Progenitor cell of endocrine pancreas (in vitro differentiated cells): ENCODE measurements at places on chromosomes 7 and 10.

GRCh38 chr7:45146531-45147379 is 10.8 kb upstream of the RAMP3 start:
- peaks cover 21% of the 10 kb centered on the region for H3K27me3 ChIP-seq
- no peak overlapping the region for H3K27ac ChIP-seq
- H3K36me3 ChIP-seq: no peaks in the 10 kb centered on the region
- H3K4me3 ChIP-seq: no peak overlapping the region
- DNase-seq: no peak

GRCh38 chr7:15780271-15780670 is 93.8 kb upstream of the MEOX2 start:
- H3K27me3 ChIP-seq: no peaks in the 10 kb centered on the region
- no peak for DNase-seq
- H3K4me3 ChIP-seq: no peak overlapping the region
- no peaks in the 10 kb centered on the region for H3K36me3 ChIP-seq
- no peak overlapping the region for H3K27ac ChIP-seq

GRCh38 chr10:132100091-132100481 is 34.3 kb downstream of the JAKMIP3 start:
- H3K27ac ChIP-seq: no peak overlapping the region
- no peak overlapping the region for H3K4me3 ChIP-seq
- no peak for DNase-seq
- H3K27me3 ChIP-seq: peaks cover 13% of the 10 kb centered on the region

- no peaks in the 10 kb centered on the region for H3K4me1 ChIP-seq
- H3K27me3 ChIP-seq: no peaks in the 10 kb centered on the region
- DNase-seq: no peak
- H3K4me3 ChIP-seq: no peak overlapping the region
- no peaks in the 10 kb centered on the region for H3K36me3 ChIP-seq
- no peak overlapping the region for H3K27ac ChIP-seq
These were observed 23.2 kb downstream of the PNLIPRP3 start for GRCh38 chr10:116450861-116451260.

DNA sequence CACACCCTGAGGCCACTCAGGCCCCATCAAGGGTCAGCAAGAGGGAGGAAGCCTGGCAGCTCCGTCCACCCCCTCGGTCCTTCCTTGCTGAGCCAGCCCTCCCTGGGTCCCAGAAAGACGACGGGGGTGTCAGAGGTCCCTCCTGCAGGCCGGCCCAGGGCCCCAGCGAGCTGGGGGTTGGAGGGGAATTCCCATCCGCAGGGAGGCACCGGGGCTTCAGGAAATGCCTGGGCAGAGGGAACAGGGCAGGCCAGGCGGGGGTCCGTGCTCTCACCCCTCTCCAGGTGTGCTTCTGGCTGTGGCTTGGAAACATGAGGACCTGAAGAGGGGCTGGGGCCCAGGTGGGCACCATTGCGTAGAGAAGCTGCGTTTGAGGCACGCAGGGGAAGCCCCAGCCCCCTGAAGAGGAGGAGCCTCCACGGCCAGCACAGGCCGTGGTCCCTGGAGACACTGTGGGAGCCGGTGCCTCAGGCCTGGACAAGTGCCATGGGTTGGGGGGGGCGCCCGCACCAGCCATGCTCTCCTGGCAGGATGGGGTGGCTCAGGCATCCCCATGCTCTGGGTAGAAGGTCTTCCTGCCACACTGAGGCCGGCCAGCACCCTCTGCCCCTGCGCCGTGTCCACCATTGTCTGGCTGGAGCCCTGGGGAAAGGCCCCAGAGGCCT is 66.7 kb downstream of the PDGFA start:
- DNase-seq: no peak
- no peak overlapping the region for H3K4me3 ChIP-seq
- peaks cover 3% of the 10 kb centered on the region for H3K4me1 ChIP-seq
- H3K27ac ChIP-seq: no peak overlapping the region
- no peaks in the 10 kb centered on the region for H3K36me3 ChIP-seq

- no peak for DNase-seq
- H3K27ac ChIP-seq: no peak overlapping the region
- H3K36me3 ChIP-seq: peaks cover under 1% of the 10 kb centered on the region
- H3K4me3 ChIP-seq: no peak overlapping the region
- H3K27me3 ChIP-seq: no peaks in the 10 kb centered on the region
These were observed 151.8 kb downstream of the LRRC4 start for GRCh38 chr7:127879436-127879835.

- H3K27me3 ChIP-seq: no peaks in the 10 kb centered on the region
- H3K27ac ChIP-seq: peak overlapping the region; percentile 31
- H3K4me3 ChIP-seq: no peak overlapping the region
These were observed 183.7 kb downstream of the SORCS1 start for GRCh38 chr10:106980495-106981451.

DNA sequence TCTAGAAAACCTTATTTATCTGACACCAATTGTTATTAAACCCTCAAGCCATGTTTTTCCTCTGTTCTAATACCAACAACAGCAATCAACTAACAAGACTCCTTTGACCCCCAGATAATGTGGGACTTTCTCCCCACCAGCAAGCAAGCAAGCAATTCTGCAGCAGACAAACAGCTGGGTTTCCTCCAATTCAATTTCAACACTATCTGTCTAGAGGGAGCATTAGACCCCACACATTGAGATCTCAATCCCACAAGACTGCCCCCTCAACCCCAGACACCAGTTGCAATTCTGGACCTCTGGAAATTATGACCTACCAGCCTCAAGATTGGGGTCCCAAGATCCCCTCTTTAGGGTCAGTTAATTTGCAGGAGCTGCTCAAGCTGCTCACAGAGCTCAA is 89.4 kb upstream of the TMEM26 start:
- H3K27ac ChIP-seq: no peak overlapping the region
- no peaks in the 10 kb centered on the region for H3K4me1 ChIP-seq
- no peak overlapping the region for H3K4me3 ChIP-seq
- H3K36me3 ChIP-seq: no peaks in the 10 kb centered on the region
- DNase-seq: no peak
- no peaks in the 10 kb centered on the region for H3K27me3 ChIP-seq

- peaks cover 4% of the 10 kb centered on the region for H3K27me3 ChIP-seq
- H3K27ac ChIP-seq: no peak overlapping the region
- peaks cover under 1% of the 10 kb centered on the region for H3K4me1 ChIP-seq
- no peaks in the 10 kb centered on the region for H3K36me3 ChIP-seq
- no peak for DNase-seq
- no peak overlapping the region for H3K4me3 ChIP-seq
These were observed 252.6 kb downstream of the GRID1 start for GRCh38 chr10:86113983-86114382.

DNA sequence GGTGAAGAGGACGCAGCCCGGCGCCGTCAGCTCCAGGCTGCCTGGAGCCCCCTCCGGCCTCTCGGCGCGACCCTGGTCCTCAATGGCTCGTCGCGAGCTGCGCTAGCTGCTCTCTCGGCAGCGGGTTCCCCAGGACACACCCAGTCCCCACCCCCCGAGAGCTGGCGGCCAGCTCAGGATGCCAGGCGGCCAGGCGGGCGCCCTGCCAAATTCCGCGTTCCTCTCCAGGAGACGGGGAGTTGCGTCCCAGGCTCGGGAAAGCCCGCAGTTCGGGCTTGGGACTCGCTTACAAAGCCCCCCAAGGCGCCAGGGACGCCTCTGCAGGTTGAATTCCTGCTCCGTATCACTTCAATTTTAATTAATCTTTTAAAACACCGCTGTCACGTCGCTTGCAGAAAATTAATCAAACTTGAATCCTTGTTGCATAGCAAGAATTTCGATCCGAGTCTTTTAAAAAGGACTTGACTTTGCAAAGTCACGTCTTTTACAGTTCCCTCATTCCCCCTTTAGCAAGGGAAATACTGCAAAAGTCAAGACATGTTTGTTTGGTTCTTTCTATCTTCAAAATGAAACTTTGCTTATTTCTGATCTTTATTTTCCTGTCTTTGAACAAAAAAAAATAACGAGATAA is 28.2 kb downstream of the SKIDA1 start:
- H3K36me3 ChIP-seq: no peaks in the 10 kb centered on the region
- peaks cover 34% of the 10 kb centered on the region for H3K4me1 ChIP-seq
- H3K4me3 ChIP-seq: peak overlapping the region; percentile 80
- peak overlapping the region; percentile 94 for H3K27ac ChIP-seq
- H3K27me3 ChIP-seq: peaks cover 9% of the 10 kb centered on the region

- H3K4me3 ChIP-seq: no peak overlapping the region
- peaks cover 24% of the 10 kb centered on the region for H3K27me3 ChIP-seq
- peaks cover 14% of the 10 kb centered on the region for H3K4me1 ChIP-seq
- no peaks in the 10 kb centered on the region for H3K36me3 ChIP-seq
These were observed 49.7 kb upstream of the TARP start for GRCh38 chr7:38323156-38323555.

- H3K4me3 ChIP-seq: peak overlapping the region; percentile 82
- H3K27me3 ChIP-seq: peaks cover 13% of the 10 kb centered on the region
- peak; percentile 87 for DNase-seq
- peak overlapping the region; percentile 98 for H3K27ac ChIP-seq
- no peaks in the 10 kb centered on the region for H3K36me3 ChIP-seq
These were observed 729.9 kb downstream of the ZWINT start for GRCh38 chr10:55631071-55631654.

DNA sequence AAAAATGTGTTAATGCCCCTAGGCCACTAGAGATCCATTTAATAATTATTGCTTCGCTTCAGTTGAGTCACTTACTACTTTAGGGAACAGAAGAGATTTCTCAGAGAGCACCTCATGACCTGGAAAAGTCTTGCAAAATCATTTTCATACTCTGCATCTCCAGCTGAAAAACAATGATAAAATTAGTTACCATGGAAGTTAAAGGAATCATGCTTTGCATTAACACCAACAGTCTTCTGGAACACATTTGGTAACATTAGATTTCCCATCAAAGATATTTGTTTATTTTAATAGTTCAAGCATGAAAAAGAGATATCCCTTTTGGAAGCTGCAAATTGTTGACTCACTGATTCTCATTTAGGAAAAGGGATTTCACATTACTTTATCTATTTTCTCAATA is 1.8 kb upstream of the STEAP2 start:
- H3K4me3 ChIP-seq: no peak overlapping the region
- no peaks in the 10 kb centered on the region for H3K27me3 ChIP-seq
- H3K36me3 ChIP-seq: no peaks in the 10 kb centered on the region
- H3K4me1 ChIP-seq: peaks cover 9% of the 10 kb centered on the region
- H3K27ac ChIP-seq: no peak overlapping the region

- no peak overlapping the region for H3K27ac ChIP-seq
- DNase-seq: no peak
- H3K27me3 ChIP-seq: peaks cover 11% of the 10 kb centered on the region
- no peaks in the 10 kb centered on the region for H3K36me3 ChIP-seq
- no peak overlapping the region for H3K4me3 ChIP-seq
- peaks cover 13% of the 10 kb centered on the region for H3K4me1 ChIP-seq
These were observed 204.2 kb downstream of the DYNC1I1 start for GRCh38 chr7:95976369-95977060.

GRCh38 chr10:52007091-52007490 is 307.0 kb upstream of the DKK1 start:
- no peaks in the 10 kb centered on the region for H3K27me3 ChIP-seq
- H3K36me3 ChIP-seq: no peaks in the 10 kb centered on the region
- no peak for DNase-seq
- no peak overlapping the region for H3K4me3 ChIP-seq

DNA sequence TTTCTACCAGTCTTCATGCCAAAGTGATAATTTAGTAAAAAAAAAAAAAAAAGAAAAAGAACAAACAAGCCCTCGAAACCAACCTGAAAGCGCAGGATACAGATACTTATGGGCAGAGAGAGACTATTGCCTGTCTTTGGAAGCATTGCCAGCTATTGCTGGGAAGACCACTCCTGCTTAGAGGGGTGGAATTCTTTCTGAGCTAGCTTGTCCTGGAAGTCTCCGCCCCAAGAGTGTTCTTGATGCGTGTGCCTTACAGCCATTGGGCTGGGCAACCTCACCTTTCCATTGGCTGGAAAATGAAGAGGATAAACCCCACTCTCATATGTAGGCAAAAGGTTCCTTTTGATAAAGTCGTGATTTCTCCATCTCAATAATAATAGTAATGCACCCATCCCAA is 19.9 kb upstream of the INSYN2A start:
- H3K27me3 ChIP-seq: no peaks in the 10 kb centered on the region
- no peak overlapping the region for H3K4me3 ChIP-seq
- no peak for DNase-seq
- peaks cover 1% of the 10 kb centered on the region for H3K36me3 ChIP-seq

- peaks cover 13% of the 10 kb centered on the region for H3K4me1 ChIP-seq
- no peaks in the 10 kb centered on the region for H3K27me3 ChIP-seq
- no peaks in the 10 kb centered on the region for H3K36me3 ChIP-seq
- H3K27ac ChIP-seq: no peak overlapping the region
- no peak overlapping the region for H3K4me3 ChIP-seq
- no peak for DNase-seq
These were observed 3.9 kb upstream of the COL17A1 start for GRCh38 chr10:104089621-104090020.

GRCh38 chr10:63889803-63890202 is 368.6 kb downstream of the REEP3 start:
- peaks cover 12% of the 10 kb centered on the region for H3K27me3 ChIP-seq
- H3K4me3 ChIP-seq: no peak overlapping the region
- no peak overlapping the region for H3K27ac ChIP-seq
- no peaks in the 10 kb centered on the region for H3K4me1 ChIP-seq
- no peaks in the 10 kb centered on the region for H3K36me3 ChIP-seq

DNA sequence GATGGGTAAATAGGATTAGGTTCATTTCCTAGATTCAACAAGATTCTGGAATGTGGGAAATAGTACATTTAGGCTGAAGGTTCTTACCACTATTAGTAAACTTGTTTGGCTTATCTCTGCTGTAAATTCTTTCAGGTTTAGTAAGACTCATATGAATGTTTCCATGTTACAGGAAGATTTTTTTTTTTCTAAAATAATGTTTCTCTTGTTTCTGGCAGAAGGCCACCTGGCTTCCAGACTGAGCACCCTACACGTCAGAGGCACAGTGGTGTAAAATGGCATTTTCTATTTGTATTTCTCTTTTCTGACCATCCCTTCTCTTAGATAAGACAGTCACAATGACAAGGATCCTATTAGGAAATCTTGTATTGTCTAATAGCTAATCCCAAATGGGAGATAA is 22.7 kb upstream of the AASS start:
- H3K36me3 ChIP-seq: no peaks in the 10 kb centered on the region
- H3K27ac ChIP-seq: no peak overlapping the region
- H3K4me1 ChIP-seq: no peaks in the 10 kb centered on the region
- H3K27me3 ChIP-seq: no peaks in the 10 kb centered on the region
- H3K4me3 ChIP-seq: no peak overlapping the region
- no peak for DNase-seq

DNA sequence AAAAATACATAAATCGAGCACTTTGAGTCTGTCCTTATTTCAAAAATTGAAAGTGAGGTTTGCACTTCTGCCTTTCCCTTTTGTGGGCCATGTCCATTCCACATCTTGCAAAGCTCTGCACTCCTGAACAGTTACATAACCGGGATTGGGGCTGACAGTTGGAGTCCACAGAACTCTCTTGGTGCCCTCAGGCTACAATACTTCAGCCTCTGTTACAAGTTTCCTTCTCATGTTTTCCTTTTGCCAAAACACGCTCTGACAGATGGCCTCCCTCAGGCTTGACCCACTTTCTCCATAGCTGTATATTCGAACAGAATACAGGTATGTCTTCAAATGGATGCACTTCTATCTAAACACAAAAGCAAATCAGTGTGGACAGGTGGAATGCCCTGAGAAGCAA is 335.9 kb downstream of the WDR37 start:
- H3K4me3 ChIP-seq: no peak overlapping the region
- DNase-seq: no peak
- no peaks in the 10 kb centered on the region for H3K4me1 ChIP-seq
- no peaks in the 10 kb centered on the region for H3K36me3 ChIP-seq

GRCh38 chr10:69703766-69704630 is 74.0 kb downstream of the FAM241B start:
- no peak overlapping the region for H3K27ac ChIP-seq
- no peak overlapping the region for H3K4me3 ChIP-seq
- peaks cover 32% of the 10 kb centered on the region for H3K27me3 ChIP-seq
- peaks cover 6% of the 10 kb centered on the region for H3K4me1 ChIP-seq
- H3K36me3 ChIP-seq: no peaks in the 10 kb centered on the region
